H7 (cell line): ENCODE measurements at places on chromosomes 1 and 21. TPM values are rescaled to one million over a fixed set of nuclear protein-coding genes. Genes with fewer than 3 reads are reported as not detected.

GRCh38 chr1:50531601-50532000 lies 108.4 kb upstream of the DMRTA2 start:
- DNase-seq: no peak

The OR2AK2 gene
- total RNA-seq: not detected in 2 replicates

DNA sequence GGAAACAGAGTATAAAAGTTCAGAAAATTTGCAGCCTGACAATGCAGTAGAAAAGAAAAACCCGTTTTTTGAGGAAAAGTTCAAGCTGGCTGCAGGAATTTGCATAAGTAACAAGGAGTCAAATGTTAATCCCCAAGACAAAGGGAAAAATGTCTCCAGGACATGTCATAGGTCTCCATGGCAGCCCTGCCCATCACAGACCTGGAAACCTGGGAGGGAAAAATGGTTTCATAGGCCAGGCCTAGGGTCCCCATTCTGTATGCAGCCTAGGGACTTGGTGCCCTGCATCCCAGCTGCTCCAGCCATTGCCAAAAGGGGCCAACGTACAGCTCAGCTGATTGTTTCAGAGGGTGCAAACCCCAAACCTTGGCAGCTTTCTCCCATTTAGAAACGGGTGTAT lies 3.6 kb upstream of the KCNT2 start:
- DNase-seq: no peak

GRCh38 chr1:81547261-81547911 lies 253.3 kb upstream of the ADGRL2 start:
- DNase-seq: peak; percentile 37

The ADCY10 gene
- 0.24 and 0.67 TPM in 2 replicates for total RNA-seq
